ENCODE measurements at places on chromosomes 3 and 15.
A peak's percentile ranks its signal among the peaks of the same experiment; 100 is the strongest.

GRCh38 chr3:132843851-132844553 is 121.8 kb upstream of the NPHP3 start:
- DNase-seq, result no peak

- no peak for DNase-seq
Measured at GRCh38 chr3:18057471-18058091, 315.1 kb upstream of the TBC1D5 start.

GRCh38 chr3:67215690-67216089 is 217.6 kb downstream of the KBTBD8 start:
- no peak for DNase-seq

- DNase-seq, result peak; percentile 93
Measured at GRCh38 chr3:141308588-141309218, 59.6 kb upstream of the ZBTB38 start.

DNA sequence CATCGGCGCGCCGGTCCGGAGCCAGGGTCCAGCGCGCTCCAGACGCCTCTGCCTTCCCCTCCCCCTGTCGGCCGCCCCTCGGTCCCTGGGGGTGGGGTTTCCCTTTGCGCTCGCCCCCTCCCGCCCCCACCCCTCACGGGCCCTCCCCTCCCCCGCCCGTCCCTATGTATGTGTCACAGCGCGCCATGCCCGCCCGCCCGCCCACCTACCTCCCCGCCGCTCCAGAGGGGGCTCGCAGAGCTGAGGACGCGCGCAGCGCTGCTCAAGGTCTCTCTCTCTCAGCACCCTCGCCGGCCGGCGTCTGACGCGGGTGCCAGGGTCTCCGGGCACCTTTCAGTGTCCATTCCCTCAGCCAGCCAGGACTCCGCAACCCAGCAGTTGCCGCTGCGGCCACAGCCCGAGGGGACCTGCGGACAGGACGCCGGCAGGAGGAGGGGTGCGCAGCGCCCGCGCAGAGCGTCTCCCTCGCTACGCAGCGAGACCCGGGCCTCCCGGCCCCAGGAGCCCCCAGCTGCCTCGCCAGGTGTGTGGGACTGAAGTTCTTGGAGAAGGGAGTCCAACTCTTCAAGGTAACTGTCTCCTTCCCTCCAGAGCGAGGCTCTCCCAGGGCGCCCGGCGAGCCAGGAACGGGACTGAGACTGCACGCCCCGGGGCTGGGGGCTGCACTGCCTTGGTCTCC is at the start of gene ACAN:
Gene ACAN (plus strand): TSS at position 196 of the 679 bp plus-strand sequence. CDS start 32,771 bp downstream, outside the sequence.
- no peak for DNase-seq

DNA sequence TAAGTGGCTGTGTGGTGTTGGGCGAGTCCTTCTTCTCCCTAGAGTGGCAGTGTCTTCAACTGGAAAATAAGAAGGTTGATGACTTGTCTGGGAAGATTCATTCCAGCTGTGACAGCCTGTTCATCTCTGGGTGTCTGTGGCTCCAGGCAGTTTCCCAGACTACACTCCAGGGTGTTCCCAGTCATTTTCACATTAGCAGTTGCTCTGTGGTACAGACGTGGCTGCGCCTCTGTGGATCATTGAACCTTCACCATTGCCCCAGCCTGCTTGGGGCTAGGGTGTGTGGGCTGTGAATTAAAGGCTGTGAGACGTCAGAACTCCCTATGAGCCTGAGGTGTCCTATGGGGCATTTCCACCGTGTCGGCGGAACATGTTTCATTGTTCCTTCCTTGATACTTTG is 239.6 kb upstream of the NR2E3 start:
- no peak for DNase-seq

GRCh38 chr3:185063431-185063830 is 89.4 kb downstream of the C3orf70 start:
- no peak for DNase-seq

Measured in SHP77 (cell line).